A549 treated with GW870086 at 1 μM for 4 hours (cell line): ENCODE measurements at places on chromosomes 16 and 17. TPM values are rescaled to one million over a fixed set of nuclear protein-coding genes. Genes with fewer than 3 reads are reported as not detected.

Gene GNG13
- total RNA-seq: not detected in 5 replicates

Gene DPEP1
- total RNA-seq: 0.87 to 2.3 TPM (median 1.2 TPM) in 5 replicates

Gene HOXB8
- 6.9 to 8.8 TPM (median 8.2 TPM) in 5 replicates for total RNA-seq

Gene EFCAB3
- not detected in 5 replicates for total RNA-seq

Gene TMEM98
- 44.8 to 51.1 TPM (median 47.5 TPM) in 5 replicates for total RNA-seq

Gene HIC1
- total RNA-seq: 0.95 to 2.1 TPM (median 1.4 TPM) in 5 replicates
